Body of pancreas (tissue), 4 donors: ENCODE measurements at places on chromosomes 11 and 22. TPM values are rescaled to one million over a fixed set of nuclear protein-coding genes. Genes with fewer than 3 reads are reported as not detected.

DNA sequence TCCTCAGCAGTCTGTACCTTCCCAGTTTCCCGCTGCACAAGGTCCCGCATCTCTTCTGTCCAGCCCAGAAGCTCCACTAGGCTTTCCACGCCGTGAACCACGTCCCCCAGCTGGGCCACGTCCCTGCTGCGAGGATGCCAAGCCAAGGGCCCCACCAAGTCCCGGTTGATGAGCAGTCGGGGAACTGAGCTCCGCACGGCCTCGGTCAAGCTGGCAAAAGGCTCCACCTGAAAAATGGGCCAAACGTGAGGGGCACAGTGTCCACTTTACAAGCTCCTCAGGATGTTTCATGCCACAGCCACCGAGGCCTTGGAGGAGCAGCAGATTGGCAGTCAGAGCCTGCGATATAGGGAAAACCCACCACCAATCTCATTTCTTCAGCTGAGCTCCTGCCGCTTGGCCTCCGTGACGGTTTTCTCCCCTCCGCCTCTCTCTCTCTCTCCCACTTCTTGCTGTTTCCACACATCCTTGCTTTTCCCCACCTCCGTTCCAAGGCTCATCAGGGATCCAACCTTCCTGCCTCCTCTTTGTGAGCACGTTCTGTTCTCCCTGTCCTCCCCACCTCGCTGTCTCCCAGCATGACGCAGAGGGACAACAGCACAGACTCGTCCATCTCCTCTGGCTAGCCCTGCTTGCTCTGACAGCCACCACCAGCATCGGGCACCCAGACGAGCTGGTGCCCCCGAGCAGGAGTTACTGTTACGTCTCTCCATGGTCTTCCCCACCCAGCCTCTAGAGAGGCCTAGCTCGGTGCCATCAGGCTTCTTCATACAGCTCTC lies 11.5 kb downstream of the RIC8A start:
- no peak overlapping the region for H3K27ac ChIP-seq
- H3K27me3 ChIP-seq: no peaks in the 10 kb centered on the region
- no peak for DNase-seq
- H3K36me3 ChIP-seq: peaks cover 8% of the 10 kb centered on the region

ROM1 gene
- 1.8 TPM for total RNA-seq

- peaks cover 21% of the 10 kb centered on the region for H3K4me1 ChIP-seq
- no peaks in the 10 kb centered on the region for H3K27me3 ChIP-seq
- peak overlapping the region; percentile 44 for H3K27ac ChIP-seq
- no peaks in the 10 kb centered on the region for H3K36me3 ChIP-seq
Measured at GRCh38 chr11:107017433-107018218, 650 bp downstream of the GUCY1A2 start.

FOLR2 gene
- 49.1 TPM for total RNA-seq

RAG1 gene
- 0.33 TPM for total RNA-seq

- H3K4me3 ChIP-seq: peak overlapping the region; percentile 83
- peaks cover 33% of the 10 kb centered on the region for H3K36me3 ChIP-seq
- H3K27me3 ChIP-seq: no peaks in the 10 kb centered on the region
- H3K27ac ChIP-seq: peak overlapping the region; percentile 98
Measured at GRCh38 chr11:10807493-10808234, 1.1 kb downstream of the EIF4G2 start.

GRCh38 chr22:25624476-25624875 lies 60.0 kb downstream of the GRK3 start:
- peaks cover 11% of the 10 kb centered on the region for H3K4me1 ChIP-seq
- H3K36me3 ChIP-seq: no peaks in the 10 kb centered on the region
- no peak for DNase-seq
- no peak overlapping the region for H3K27ac ChIP-seq
- no peaks in the 10 kb centered on the region for H3K27me3 ChIP-seq

TUB gene
- total RNA-seq: 2.9 TPM
